ENCODE measurements at places on chromosomes 3 and 15.

GRCh38 chr3:69491975-69492374, 106.1 kb upstream of the FRMD4B start:
- DNase-seq: no peak

- no peak for DNase-seq
Observed at GRCh38 chr3:194311000-194311399, 40.1 kb downstream of the CPN2 start.

DNA sequence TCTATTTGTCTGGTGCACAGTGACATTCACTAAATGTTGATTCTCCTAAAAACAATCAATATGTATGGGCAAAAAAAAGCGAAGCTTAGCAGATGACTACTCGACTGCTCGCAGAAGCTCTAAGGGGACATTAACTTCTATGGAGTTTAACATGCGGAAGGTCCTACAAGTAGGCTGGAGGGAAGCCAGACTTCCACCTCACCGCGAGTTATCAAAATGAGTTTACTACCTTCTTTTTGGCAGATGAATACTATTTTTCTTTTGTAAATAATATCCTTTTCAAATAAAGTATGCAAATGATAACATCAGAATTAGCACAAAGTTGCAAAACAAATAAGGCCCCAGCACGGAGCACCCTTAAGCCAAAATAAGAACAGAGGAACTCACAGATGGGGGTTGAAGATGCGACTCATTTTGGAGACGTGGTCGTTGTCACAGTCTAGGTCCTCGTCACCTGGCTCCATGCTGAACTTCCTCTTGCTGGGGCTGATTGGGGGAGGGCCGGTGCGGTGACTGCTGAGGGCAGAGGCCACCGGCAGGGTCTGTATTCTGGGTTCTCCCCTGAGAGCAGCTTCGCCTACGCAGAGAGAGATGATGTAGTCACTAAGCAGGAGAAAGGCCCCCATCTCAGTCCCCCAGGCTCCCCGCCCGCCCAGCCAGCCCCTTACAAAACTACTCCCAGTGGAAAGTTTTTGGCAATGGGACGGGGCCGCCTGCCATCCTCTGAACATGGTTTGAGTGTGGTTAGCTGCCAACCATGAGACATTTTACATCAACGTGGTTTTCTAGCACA, 42.1 kb downstream of the VGLL4 start:
- no peak for DNase-seq

DNA sequence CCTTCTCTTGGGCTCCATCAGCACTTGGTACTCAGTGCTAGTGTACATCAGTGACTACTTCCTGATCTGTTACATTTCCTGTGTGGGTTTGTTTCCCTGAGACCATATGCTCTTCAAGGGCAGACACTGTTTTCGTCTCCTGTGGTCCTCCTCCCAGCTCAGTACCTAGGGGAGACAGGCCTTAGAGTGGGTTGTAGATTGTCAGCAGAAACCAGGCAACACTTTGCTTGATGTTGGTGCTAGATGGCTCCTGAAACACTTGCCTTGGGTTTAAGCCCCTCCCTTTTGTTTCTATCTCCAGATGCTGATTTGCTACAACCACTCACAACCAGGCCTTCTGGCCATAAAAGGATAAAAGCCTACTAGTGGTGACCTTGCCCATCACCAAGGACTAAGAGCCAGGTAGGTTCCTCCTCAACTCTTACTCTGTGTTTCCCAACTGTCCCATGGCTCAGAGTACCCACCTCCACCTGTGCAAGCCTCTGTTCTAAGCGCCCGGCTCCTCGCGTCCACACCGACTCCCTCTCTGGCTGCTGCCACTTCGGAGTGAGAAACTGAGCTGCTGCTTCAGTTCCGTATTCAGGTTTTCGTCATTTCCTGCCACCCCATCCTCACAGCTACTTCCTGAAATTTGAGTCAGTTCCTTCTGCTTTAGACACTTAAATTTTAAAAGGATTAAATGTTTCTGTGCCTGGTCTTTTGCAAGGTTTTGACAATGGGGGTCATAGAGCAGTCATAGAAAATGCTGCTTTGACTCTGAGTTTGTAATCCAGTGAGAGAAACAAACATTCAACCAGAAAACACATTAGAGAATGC, at the start of gene HCLS1:
Gene HCLS1 (minus strand): TSS at position 548 of the 816 bp plus-strand sequence. CDS start 2,556 bp downstream, outside the sequence.
- DNase-seq: no peak

GRCh38 chr3:123026565-123027291, 835 bp downstream of the SEMA5B start:
- no peak for DNase-seq

GRCh38 chr3:123750659-123751420, 133.3 kb downstream of the MYLK start:
- no peak for DNase-seq

GRCh38 chr3:88742106-88742505, 365.3 kb upstream of the EPHA3 start:
- DNase-seq: no peak

DNA sequence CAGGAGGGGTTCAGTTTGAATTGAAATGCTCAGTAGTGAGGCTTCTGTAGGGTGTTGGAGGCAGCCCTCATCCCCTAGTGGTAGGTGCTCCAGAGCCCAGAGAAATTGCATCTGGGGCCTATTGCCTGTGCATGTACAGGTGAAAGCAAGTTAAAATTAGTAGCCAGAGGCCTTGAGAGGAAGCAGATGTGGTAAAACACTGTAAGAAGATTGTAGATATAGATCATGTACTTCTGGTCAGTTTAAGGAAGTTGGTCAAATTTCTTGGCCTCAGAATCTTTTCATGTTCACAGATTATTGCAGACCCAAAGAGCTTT, 34.6 kb downstream of the IGSF10 start:
- DNase-seq: no peak

GRCh38 chr15:73030122-73030679, 22.1 kb upstream of the NEO1 start:
- DNase-seq: no peak

- no peak for DNase-seq
Observed at GRCh38 chr15:67030036-67030762, 35.2 kb upstream of the SMAD3 start.

All from GOT3 (cell line).